ENCODE measurements at places on chromosomes 12 and 14. TPM values are rescaled to one million over a fixed set of nuclear protein-coding genes. Genes with fewer than 3 reads are reported as not detected.

Gene SUDS3
- 63.4 TPM for total RNA-seq

Gene SRRM4
- total RNA-seq, result not detected

DNA sequence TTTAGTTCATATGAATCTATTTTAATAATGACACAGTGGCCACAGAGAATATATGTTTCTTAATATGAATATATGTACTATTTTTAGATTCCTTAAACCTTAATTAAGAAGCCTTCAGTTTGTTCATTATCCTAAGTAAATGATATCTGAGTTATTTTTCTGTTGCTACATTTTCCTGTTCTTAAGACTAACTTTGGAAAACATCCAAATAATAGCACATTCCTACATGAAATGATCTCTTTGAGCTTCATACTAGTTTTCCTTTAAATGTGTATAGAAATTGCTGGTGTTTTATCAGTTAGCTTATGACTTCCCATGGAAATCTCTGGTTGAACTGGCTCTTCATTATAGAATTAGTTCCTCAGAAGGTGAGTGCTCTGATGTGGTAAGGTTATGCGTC is 72.1 kb downstream of the POLR3B start:
- no peak for DNase-seq

- DNase-seq, result peak; percentile 83
Measured at GRCh38 chr12:132904718-132905328, 17.4 kb upstream of the CHFR start.

- no peak for DNase-seq
Measured at GRCh38 chr14:56992332-56992820, 182.1 kb upstream of the OTX2 start.

GRCh38 chr14:59245809-59246295 is 57.4 kb downstream of the DAAM1 start:
- no peak for DNase-seq

GRCh38 chr12:132317233-132317938 is 12.0 kb downstream of the GALNT9 start:
- DNase-seq, result no peak
